NCI-H345 (cell line): ENCODE measurements at places on chromosomes 3 and 15.

GRCh38 chr15:27426805-27427204 is 455.8 kb downstream of the GABRG3 start:
- DNase-seq = no peak

- no peak for DNase-seq
Measured at GRCh38 chr3:30598668-30599545, 7.5 kb upstream of the TGFBR2 start.

- DNase-seq = no peak
Measured at GRCh38 chr3:105869531-105869833, 670 bp upstream of the CBLB start.

GRCh38 chr3:145963111-145963510 is 197.9 kb downstream of the PLOD2 start:
- no peak for DNase-seq

- DNase-seq = no peak
Measured at GRCh38 chr15:101246824-101247745, 4.8 kb downstream of the CHSY1 start.

DNA sequence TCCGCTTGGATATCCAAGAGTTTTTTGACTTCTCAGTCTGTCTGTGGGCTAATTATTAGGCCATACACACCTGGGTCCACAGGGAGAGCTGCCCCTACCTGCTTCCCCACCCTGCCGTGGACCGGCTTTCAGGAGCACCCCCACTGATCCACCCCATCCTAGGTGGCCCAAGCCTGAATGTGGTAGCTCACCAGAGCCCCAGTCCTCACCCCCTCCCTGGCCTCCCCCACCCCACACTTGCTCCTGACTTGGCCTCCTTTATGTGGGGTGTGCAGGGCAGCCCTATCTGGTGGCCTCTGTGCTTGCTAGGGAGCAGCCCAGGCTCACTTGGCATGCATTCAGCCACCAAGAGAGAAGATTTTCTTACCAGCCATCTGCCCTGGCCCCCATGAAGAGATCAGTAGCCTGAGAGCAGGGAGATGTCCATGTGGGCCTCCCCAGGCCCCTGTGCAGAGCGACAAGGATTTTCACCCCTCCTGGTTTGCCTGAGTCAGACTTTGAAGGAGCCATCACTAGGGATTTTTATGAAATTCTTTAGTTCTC is 11.2 kb downstream of the LRRK1 start:
- no peak for DNase-seq

DNA sequence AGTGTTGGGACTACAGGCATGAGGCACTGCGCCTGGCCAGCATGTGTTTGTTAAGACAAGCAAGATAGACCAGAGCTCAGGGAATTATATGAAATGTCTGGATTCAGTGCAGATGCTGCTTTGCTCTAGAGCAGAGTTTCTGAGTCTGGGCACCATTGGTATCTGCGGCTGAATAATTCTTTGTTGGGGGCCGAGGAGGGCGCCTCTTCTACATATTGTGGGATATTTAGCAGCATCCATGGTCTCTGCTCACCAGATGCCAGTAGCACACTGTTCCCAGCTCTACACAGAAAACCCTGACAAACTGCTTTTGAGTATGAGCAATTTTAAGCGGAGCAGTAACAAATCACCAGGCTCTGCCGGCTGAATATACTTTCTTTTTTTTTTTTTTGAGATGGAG is 3.6 kb upstream of the LDHAL6B start:
- no peak for DNase-seq

- no peak for DNase-seq
Measured at GRCh38 chr15:52439470-52439869, 89.2 kb downstream of the MYO5A start.

GRCh38 chr3:53161450-53161819 is 426 bp downstream of the PRKCD start:
- no peak for DNase-seq

DNA sequence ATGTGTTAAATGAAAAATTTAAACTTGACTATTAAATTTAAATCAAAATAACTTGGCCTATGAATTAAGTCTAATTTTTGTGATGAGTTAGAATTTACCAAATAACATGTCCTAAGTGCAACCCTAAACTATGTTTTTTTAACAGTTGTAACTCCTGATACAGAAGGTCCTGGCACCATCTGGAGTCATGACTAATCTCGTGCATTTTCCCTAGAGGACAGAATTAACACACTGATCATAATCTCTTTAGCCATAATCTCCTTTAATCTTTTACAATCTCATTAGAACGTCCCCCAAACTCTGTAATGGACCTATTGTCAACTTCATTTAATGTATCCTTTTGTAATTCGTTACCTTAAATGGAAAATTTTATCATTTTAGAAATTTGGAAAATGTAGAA is 100.6 kb downstream of the SUCNR1 start:
- DNase-seq = no peak

GRCh38 chr3:32632533-32633265 is 52.3 kb upstream of the CNOT10 start:
- no peak for DNase-seq

DNA sequence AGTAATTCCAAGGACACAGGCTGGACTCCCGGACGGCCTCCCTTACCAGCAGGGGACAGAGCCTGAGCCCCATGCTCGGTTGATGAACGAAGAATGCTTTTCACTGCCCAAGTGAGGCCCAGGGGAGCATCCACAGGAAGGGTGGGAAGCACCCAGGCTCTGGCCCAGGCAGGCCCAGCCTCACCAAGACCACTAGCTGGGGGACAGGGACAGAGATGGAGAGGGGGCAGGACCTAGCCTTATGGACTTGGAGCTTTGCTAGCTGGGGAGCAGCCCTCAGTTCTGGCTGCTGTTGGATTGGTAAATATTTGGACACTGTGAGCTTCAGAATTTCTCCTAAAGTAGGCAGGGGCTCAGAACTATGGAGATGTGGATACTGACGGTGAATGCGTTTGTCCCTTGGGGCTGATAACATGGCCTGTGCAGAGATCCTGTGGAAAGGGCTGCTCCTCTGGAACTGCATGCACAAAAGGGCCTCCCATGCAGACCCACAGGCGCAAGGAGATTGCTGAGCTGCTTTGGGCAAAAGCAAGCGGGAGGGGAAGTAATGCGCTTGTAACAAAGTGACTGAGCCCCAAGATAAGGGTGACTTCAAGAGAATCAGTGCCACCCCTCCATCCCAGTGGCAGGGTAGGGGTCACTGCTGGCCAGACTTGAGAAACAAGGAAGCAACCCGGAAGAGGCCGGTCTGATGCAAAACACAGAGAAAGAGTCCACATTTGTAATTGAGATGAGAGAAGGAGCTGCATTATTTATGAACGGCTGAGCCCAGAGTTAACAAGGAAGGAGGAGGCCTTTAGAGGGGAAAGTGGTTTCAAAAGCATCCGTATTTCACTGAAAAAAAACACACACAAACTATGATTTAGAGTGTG is 70.1 kb upstream of the MEF2A start:
- DNase-seq = no peak

DNA sequence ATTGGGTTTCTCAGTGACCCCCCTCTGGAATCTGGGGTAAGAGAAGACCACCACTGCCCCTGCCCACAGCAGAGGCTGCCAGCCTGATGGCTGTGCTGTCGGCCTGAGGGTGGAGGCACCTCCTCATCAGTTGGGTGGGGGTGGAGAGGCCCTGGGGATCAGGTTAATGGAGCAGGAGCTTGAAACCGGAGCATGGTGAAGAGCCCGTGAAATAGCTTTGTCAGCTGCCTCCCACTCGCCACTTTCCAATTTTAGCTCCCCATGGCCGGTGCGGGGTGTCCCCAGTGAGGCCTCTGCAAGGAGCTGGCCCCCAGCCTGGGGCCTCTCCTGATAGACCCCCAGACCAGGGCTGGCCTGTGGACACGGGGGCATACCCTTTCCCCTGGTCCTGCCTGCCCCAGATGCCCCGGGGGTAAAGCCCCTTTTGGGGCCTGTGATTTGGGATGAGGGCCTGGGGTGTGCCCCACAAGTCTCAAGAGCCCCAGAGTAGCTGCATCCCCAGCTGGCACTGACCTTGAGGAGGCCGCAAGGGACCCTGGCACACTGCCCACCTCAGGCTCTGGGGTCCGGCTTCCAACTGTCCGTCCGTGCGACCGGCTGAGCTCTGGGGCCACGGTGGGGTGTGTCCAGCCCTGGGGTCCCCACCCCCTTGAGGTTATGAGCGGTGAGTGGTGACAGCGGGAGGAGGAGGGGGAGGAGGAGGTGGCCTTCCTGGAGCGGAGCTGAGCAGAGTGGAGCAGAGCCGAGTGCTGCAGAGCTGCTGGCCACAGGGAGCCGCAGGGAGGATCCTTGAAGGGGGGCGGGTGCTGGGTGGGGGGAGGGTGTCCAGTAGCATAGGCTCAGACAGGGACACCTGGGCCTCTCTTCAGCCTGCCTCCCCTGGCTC is at the start of gene HHATL:
TSS of gene HHATL (minus strand) at position 733 of the 886 bp plus-strand sequence. CDS start 1,972 bp downstream, outside the sequence.
- no peak for DNase-seq

DNA sequence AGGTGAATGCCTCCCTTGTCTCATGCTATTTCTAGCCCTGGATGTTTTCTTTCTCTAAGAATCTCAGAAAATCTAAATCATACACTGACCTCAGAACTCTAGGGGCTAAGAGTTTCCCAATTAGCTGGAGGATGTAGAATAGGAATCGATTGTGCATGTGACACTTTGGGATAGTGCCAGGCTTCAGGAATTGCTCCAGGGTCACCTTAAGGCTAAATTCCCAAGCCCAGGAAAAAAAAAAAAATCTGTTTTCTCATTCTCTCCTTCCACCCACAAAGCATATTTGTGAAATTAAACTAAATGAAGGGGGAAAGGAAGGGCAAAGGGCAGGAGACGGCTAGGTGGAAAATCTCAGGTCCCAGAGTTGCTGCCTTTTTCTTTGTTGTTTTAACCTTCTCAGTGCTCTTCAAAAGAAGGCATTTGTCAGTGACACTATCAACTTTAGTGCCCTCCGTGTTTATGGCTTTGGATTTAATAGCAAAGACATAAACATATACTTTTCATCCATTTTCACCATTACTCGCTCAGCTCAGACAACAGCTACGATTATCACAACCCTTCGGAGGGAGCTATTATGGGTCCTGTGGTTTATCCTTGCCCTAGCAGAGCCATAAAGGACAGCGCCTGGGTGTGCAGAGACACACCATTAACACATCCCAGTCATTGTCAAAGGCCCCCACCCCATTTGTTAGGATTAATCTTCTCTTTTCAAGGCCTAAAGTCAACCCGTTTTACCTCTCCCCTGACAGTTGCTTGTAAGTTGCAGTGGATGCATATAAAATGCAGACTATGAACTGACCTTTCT is 271.7 kb downstream of the PDZRN3 start:
- DNase-seq = no peak

- DNase-seq = no peak
Measured at GRCh38 chr3:128421966-128422365, 44.7 kb downstream of the DNAJB8 start.

- DNase-seq = no peak
Measured at GRCh38 chr3:131503320-131503635, 507 bp upstream of the MRPL3 start.

- no peak for DNase-seq
Measured at GRCh38 chr3:134430950-134431445, 54.8 kb downstream of the ANAPC13 start.

DNA sequence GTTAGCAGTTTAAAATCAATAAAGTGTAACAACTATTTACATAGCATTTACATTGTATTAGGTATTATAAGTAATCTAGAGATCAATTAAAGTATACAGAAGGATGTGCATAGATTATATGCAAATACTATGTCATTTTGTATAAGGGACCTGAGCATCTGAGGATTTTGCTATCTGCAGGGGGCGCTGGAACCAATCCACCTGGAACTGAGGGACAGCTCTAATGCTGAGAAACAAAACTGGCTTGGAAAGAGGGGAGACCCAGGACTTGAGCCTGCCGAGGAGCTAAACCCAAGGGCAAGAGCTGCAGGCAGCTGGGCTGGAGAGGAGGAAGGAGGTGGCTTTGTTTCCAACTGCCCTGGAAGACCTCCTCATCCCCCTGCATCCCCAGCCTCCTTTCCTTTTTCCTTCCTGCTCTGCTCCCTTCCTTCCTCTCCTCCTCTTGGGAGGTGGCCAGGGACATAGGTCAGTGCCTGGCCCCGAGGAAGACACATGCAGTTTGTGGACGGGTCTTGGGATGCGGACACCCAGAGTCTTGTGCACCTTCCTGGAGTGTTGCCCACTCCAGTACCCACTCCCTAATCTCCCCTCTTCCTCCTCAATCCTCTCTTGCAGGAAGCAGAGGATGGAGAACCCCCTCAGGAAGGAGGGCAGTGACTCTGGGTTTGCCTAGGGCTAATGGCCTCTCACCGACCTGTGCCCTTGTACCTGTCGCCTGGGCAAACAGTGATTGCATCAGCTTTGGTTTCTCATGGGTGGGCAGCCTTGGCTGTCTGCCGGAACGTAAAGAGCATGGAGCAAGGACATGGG is 825 bp upstream of the RTP3 start:
- DNase-seq = no peak

GRCh38 chr15:42090781-42091180 is 3.6 kb downstream of the PLA2G4D start:
- no peak for DNase-seq
